Islet precursor cell (in vitro differentiated cells): ENCODE measurements at places on chromosomes 5 and 9.
A peak's percentile ranks its signal among the peaks of the same experiment; 100 is the strongest.

DNA sequence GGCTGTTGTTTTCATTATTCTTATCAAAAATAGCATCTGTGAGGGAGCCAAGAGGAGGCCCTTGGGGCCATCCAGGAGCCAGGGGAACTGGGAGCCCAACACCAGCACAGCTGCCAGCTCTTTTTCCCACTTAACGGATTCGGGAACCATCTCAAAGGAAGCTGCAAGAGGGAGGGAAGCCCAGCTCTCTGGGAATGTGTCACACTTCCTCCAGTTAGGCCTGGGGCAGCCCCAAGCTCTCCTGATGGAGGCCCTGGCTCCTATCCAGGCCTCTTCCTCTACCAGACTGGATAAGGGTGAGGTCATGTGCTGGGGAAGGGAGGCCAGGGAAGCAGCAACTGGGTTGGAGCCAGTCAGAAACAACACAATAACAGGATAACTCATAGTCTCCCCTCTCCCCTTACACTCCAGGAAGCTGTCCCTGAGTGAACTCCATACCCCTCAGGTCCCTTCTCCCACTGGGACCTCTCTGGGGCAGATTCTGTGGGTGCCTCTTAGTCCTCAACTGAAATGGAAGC lies 12.7 kb downstream of the CSF2 start:
- DNase-seq: peak; percentile 77

DNA sequence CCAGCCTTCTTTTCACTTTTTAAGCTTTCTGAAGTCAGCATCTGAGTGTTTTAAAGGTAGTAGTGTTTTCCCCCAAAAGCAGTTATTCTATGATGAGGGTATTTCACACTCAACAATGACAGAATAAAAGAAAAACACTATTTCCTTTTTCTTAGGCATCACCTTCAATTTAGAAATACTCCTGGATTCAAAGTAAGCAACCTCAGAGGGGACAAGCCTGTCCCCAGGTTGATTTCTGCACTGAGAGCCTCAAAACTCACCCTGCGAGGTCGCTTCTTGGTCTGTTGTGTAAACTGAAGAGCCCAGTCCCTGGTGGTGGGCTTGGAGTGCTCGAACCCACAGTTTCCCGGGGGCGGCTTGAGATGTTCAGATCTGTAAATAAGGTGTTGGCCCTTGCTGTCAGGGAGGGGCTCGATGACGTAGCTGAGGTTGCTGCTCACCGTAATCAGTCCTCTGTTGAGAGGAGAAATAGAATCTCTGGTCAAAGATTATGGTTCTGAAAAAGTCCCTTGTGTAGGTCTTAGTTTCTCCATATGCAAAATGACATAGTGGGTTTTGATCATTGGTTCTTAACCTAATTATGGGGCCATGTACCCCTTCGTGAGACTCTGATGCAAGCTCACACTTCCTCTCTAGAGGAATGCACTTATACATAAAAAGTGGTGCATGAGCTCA lies 55.9 kb downstream of the ADAM19 start:
- no peak for DNase-seq

DNA sequence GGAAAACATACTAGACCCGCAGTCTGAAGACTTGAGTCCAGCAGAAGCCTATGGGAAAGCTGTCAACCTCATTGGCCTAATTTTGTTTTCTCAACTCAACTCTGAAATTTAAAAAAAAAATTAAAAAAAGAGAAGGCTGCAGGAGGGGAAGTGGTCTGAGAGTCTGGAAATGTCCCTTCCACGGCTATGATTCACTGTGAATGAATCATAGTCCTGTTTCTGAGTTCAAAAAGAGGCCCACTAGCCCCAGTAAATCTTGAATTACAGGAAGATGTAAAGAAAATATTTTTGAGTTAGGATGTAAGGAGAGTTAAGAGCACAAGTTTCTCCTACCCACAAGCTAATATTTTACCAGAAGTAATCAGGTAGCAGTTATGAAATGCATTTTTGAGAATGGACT lies 565.5 kb upstream of the DMAC1 start:
- no peak for DNase-seq

GRCh38 chr9:130946766-130947617 lies 7.9 kb upstream of the FIBCD1 start:
- DNase-seq: peak; percentile 45

DNA sequence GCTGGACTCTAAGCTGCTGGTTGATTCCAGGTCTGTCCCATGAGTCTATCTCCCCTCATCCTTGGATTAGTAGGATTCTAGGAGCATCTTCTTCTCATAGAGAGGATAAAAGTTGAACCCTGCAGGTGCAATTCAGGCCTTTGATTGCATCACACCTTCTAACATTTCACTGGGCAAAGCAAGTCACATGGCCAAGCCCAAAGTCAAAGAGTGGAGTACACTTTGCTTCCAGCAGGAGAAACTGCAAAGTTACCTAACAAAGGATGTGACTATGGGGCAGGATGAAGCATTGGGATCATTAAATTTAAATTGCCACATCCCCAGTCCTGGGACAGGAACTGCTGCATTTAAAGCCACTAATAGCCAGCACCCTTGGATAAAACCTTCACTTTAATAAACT lies 51.0 kb upstream of the EGFLAM start:
- DNase-seq: no peak

- no peak for DNase-seq
Observed at GRCh38 chr5:72328172-72328571, 8.0 kb downstream of the PTCD2 start.
